Mammary epithelial cell (primary cell): ENCODE measurements at places on chromosomes 1 and 21. TPM values are rescaled to one million over a fixed set of nuclear protein-coding genes. Genes with fewer than 3 reads are reported as not detected.

- DNase-seq: no peak
These were observed 5.1 kb upstream of the HES4 start for GRCh38 chr1:1004780-1005697.

DNA sequence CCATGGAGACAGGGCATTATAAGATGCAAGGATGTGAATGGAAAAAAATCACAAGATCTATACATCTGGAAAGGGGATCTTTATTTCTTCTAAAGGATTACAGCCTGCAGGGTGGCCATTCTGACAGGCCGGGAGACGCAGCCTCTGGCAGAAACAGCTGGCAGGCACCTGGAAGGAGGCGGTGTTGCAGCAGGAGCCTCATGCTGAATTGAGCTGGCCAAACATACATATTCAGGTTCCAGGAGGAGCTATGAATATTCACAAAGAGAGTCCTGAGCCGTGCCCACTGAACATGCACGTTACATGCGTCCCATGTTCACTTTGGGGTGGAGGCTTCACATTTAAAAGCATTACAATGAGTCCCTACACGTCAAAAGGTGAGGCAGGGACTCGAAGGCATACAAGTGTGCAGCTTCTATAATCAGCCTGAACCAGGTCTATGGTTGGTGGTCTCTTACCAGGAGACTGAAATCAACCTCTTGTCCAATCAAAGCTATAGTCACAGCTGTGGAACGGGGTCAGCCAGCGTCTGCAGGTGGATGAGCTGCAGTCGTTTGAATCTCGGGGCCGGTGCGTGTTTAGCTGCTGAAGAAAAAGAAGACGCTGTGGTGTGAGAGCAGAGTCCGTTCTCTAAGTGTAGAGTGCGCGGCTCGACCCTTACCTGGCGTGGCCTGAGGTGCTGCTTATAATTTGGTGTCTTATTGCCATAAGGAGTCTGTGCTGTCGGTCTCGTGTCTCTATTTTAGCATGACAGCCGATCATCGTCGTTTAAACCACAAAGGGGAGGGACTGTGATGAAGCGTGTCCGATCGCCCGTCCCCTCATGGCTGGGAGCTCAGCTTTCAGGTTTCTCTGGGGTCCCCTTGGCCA, 183.0 kb downstream of the ETS2 start:
- DNase-seq: no peak

GRCh38 chr1:159187033-159187432, 15.6 kb downstream of the CADM3 start:
- no peak for DNase-seq

DNA sequence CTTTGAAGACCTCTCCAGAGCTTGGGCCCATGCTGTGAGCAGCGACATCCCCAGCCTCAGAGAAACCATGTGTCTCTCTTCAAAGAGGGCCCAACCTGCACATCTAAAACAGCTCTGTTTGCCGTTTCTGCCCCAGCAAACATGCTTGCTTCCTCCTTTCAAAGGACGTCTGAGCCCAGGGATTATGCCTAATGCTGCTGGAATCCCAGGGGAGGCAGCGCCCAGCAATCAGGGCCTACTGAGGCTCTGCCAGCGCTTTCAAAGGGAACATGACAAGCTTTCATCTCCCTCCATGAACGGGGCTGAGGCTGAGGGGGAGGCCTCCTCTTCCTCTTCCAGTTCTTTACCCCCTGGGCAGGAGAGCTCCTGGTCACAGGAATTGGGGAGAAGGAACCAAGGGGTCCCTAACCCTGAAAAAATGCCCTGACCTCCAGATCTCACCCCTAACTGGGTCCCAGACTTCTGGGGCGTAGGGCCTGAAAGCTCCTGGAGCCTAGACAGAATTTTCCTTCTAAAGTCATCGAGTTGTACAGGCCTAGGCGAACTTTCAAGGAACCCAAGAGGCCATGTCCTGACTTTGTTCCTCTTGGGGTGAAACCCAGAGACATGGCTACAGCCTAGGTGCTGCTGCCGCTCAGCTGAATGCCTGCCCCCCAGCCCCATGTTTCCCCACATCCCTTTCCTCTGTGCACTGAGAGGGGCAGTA, 13.4 kb upstream of the ASCL5 start:
- DNase-seq: no peak

GRCh38 chr1:65174585-65174984, 26.6 kb downstream of the AK4 start:
- peak; percentile 96 for DNase-seq

DNA sequence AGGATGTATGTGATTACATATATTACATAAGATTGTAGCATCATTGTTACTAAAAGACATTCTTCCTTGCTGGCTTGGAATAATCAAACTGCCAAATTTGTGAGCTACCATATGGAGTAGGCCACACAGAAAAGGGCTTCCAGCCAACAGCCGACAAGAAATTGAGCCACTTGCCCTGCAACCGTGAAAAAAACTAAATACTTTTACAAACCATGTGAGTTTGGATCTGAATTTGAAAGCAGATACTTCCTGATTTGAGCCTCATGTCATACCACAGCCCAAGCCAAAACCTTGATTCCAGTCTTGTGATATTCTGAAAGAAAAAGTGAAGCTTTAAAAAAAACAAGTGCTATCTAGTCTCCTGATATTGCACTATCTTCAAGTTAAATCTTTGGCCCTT, 55.6 kb upstream of the PRMT6 start:
- DNase-seq: no peak

DNA sequence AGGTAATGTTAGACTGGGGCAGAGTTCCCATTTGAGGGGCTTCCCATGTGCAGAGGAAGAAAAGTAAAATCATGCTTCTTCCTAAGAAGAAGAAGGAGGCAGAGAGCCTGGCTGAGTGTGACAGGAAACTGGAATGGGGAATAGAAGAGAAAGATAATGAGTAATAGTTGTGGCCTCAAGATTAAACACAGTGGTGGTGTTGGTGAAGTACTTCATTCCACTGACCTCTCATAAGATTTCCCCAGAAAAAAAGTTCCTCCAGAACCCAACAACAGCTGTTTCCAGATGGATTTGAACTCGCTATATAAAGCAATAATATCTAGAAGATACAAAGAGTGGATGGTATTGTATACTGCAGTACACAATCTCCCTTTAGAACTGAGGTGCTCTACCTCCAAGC, 13.0 kb downstream of the RGS1 start:
- DNase-seq: no peak

- no peak for DNase-seq
These were observed 298.7 kb upstream of the ESRRG start for GRCh38 chr1:217021956-217022355.

DNA sequence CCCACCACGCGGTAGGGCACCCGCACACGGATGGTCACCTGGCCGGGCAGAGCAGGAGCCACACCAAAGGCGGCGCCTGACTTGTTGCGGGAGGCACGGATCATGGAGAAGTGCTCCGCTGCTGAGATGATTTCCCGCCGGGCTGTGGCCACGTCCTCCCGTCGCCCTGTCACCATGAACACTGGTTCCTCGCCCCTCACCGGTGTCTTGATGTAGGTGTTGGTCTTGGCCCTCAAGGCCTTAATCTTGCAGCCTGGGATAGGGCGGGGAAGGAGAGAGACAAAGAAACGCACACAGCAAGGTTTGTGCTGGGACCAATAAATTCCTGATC, 4.9 kb downstream of the MEX3A start:
- DNase-seq: no peak

DNA sequence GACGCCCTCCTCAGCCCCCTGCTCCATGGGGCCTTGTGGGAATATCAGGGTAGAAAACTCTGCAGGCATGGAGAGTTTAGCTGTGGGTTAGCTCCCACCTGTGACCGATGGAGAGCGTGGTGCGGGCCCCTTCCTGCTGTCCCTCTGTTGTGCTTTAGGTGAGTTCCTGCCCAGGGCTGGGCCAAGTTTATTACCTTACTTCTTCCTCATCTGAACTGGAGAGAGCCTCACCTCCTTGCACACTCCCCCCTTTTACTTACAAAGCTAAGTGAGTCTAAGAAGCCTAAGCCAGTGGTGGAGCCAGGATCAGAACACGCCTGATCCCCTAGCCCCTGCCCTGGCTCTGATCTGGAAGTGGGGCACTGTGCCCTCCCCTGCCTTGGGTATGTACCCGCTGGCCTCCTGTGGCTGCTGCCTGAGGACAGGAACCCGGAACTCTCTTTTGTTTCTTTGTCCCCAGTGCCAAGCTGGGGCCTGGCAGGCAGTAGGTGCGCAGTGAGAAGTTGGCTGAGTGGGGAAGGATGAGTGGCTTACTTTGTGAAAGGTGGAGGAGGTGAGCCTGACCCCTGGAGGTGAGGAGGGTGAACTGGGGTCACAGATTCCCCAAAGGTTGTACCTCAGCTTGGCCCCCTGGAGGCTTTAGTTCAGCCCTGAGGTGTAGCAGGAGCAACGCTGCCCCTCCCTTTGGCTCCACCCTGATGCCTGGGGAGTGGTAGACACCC, 32.9 kb downstream of the ARHGEF10L start:
- DNase-seq: no peak

GRCh38 chr21:22813201-22813600, 1815.0 kb downstream of the NCAM2 start:
- no peak for DNase-seq

GRCh38 chr1:157249326-157249725, 111.1 kb upstream of the ETV3 start:
- peak; percentile 79 for DNase-seq

DNA sequence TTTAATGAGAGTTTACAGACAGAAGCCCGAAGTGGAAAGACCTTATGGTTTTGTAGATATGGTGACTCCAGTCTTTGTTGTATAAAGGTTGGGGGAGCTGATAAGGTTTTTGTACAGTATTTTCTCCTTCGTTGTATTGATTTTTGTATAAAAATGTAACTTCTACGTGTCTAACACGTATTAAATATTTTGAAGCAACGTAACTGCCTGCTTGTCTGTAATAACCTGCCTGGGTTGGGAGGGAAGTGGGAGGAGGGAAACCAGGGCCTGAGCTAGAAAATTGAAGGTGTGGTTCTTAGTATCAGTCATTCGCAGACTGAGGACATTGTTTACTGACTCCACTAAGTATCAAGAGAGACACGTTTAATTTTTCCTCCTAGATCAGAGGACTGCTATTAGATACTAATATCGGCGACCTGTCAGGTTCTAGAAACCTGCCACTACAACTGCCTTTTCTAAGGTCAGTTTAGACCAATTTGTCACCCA, 2.2 kb downstream of the IER5 start:
- DNase-seq: peak; percentile 74

Gene RAB29
- total RNA-seq: 36.9 and 38.4 TPM in 2 replicates

Gene UMODL1
- total RNA-seq: not detected in 2 replicates

Gene PTGER3
- total RNA-seq: not detected in 2 replicates

Gene MARK1
- 14.7 and 15.0 TPM in 2 replicates for total RNA-seq

Gene ENTREP3
- 55.6 and 66.1 TPM in 2 replicates for total RNA-seq
